Natural killer cell (primary cell): ENCODE measurements at places on chromosomes 1 and 21. TPM values are rescaled to one million over a fixed set of nuclear protein-coding genes. Genes with fewer than 3 reads are reported as not detected.

DNA sequence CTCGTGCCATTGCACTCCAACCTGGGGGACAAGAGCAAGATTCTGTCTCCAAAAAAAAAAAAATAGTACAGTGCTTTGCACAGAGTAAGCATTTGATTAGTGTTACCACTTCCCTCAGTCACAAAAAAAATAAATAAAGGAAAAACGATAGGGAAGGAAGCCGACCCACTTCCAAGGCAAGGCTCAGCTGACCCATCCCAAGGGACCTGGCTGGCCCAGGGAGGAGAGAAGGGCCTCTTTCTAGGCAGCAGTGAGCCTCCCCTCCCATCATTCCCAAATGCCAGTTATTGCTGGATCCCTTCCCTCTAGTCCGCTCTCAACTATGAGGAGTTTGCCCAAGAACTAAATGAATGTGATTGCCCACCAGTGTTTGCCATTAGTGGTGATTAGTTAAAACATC is 77.8 kb downstream of the TMEM53 start:
- no peak for DNase-seq

- DNase-seq: no peak
These were observed 433 bp upstream of the KAZN start for GRCh38 chr1:14598007-14598497.

GRCh38 chr1:226985239-226985838 is 45.2 kb downstream of the COQ8A start:
- no peak for DNase-seq

Gene SLC35D1
- total RNA-seq: 12.9 TPM
